HTR-8/SVneo (cell line): ENCODE measurements at places on chromosomes 6 and 20.

DNA sequence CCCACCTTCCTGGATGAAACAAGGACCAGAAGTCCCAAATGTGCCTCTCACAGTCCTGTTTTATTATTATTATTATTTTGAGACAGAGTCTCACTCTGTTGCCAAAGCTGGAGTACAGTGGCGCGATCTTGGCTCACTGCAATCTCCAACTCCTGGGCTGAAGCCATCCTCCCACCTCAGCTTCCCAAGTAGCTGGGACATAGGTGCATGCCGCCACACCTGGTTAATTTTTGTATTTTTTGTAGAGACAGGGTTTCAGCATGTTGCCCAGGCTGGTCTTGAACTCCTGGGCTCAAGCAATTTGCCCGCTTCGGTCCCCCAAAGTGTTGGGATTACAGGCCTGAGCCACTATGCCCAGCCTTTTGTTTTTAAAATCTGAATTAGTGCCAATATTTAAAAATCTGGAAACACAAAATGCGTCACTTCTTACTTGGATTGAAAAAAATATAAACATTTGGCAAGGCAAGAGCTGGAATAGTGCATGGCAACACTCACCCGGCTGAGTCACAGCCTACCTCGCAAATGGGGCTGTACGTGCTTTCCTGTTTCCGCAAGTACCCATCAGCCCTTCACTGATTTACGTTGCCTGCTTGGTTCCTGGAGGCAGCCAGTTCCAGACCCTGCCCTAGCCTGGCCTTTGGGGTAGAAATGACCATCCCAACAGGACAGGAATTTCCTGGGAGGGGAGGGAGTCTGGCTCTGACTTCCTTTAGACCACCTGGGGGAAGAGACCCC lies 6.3 kb downstream of the SDCBP2 start:
- DNase-seq = peak; percentile 56

DNA sequence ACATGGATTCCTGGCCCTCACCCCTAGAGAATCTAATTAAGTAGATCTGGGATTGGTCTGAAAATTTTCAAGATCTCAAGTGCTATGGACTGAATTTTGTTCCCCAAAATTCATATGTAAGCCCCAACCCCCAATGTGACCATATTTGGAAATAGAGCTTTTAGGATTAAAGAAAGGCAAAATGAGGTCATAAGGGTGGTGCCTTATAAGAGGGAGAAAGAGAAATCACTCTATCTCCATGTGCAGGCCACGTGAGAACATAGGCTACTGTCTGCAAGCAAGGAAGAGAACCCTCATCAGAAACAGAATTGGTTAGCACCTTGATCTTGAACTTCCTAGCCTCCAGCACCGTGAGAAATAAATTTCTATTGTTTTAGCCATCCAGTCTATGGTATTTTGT lies 8.5 kb upstream of the DSE start:
- no peak for DNase-seq

DNA sequence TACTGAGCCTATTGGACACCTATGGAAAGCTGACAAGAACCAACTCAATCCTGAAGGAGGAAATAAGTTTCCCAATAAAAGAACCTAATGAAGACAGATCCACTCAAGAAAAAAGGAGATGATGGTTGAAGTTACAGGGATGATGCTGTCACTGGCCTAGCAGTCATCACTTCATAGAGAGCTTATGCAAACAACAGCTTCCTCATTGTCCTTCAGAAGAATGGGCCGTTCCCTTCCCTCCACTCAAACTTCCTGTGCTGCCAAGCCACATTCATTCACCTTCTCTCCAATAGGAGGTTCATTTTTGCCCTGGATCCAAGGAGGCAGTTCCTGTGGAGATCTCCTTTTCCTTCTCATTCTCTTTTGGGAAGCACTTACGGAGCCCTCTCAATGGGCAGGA lies 13.8 kb upstream of the PM20D2 start:
- DNase-seq = no peak

GRCh38 chr6:126831461-126831860 lies 287.0 kb upstream of the RSPO3 start:
- DNase-seq = no peak

- DNase-seq = no peak
Observed at GRCh38 chr6:14118446-14118845, 874 bp downstream of the CD83 start.

GRCh38 chr20:11008444-11009033 lies 334.7 kb upstream of the JAG1 start:
- no peak for DNase-seq

DNA sequence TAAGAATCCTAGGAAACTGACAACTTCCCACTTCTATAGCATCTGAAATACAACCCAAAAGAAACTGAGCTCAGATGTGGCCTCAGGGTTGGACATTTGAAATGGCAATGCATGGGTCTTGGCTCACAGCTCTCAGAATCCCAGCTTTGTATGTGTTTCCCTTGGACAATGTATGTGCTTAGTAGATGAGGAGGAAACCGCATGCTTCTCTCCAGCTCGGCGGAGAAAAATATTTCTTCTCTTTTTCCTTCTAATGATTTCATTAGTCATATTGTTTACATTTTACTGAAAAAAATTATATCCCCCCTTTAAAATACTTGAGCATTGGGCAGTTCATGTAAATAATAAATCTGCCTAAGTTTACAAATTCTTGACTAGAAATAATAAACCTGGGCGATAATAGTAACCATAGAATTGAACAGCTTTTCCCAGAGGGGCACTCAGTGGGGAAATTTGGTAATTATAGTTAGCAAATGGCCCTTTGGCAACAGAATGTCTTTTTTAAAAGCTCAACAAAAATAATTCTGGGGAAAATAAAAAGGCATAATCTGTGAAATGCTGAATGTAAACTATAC lies 55.3 kb downstream of the PFDN4 start:
- no peak for DNase-seq

DNA sequence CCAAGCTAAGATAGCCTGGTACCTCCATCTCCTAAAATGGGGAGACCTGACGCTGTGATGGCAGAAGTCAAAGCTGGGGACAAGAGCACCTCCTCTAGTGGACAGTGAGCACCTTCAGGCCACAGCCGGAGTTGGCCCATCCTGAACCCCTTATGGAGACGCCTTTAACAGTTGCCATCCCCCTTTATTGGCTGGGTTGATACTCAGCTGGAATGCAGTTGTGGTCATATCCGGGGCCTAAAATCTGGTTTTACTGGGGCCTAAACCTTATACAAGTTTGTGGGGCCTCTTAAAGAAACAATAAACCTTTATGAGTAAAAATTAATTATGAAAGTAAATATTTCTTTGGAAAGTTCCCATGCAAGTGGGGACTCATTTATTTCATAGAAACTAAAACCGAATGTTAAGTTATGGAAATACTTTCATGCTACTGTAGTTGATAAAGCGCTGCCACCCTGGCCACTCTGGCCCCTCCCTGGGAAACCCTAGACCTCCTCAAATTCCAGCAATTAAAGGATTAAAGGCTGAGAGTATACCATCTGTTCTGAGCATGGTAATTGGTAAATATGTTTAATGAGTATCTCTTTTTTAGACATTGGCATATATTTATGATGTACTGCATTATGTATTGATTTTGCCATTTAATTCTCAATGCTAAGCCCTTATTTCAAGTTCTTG lies 95.1 kb upstream of the SASH1 start:
- DNase-seq = no peak

GRCh38 chr6:55997223-55997874 lies 122.0 kb upstream of the BMP5 start:
- DNase-seq = no peak

- no peak for DNase-seq
Observed at GRCh38 chr6:29909985-29910384, 32.3 kb upstream of the HLA-A start.

- peak; percentile 89 for DNase-seq
Observed at GRCh38 chr20:46040902-46041535, 12.0 kb downstream of the SLC12A5 start.

DNA sequence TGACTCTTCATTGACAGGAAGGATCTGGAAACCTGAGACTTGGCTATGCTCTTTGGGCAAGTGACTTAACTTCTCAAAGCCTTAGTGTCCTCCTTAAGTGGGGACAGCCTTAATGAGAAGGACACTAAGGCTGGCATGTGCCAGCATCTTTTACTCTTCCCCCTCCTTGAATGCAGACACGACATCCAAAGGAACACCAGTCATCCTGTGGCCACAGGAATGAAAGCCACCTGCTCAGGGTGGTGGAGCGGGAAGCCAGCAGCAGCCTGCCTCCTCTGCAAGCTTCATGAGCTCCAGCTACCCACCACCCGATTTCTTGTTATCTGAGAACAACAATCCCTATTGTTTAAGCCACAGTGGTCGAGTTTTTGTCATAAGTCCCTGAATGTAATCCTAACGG lies 44.5 kb downstream of the TMEM14B start:
- no peak for DNase-seq

- DNase-seq = no peak
Observed at GRCh38 chr6:113750151-113750855, 106.8 kb upstream of the MARCKS start.

GRCh38 chr6:31958412-31958740 lies 395 bp downstream of the NELFE start:
- DNase-seq = no peak

DNA sequence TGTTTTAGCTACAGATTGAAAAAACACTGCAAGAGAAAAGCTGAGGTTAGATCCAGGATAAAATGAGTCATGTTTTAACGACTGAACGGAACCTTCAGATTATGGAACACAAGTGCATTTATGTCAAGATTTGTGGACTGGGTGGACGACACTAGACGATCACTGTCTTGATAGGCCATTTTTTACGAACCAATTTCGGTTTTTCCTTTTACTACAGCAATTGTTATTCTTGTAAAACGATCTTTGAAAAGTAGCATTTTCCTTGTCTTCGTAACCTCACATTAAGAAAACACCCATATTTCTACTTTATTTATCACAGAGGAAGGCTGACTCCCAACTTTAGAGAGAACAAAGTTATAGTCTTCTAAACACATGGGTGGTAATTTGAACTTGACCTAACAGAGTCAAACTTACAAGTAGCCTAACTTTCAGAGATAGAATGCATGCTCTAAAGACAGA lies 294.2 kb upstream of the TCF21 start:
- no peak for DNase-seq

- no peak for DNase-seq
Observed at GRCh38 chr6:133890711-133891148, 1.8 kb downstream of the TCF21 start.

DNA sequence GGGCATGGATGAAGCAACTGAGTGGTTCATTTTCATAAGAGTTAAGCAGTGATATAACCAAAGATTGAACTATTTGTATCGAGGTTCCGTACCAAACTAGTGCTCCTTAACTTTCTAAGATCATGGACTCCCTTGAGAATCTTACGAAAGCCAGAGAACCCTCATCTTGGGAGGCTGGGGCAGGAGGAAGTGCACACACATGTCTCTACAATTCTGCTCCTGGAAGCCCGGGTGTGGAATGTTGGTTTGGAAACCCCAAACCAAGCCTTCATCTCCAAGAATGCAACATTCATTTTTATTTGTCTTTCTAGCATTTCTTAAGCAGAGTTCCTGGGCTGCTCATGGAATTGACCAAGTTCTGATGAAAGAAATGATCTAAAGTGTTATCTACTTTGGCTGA lies 250.5 kb upstream of the PRND start:
- DNase-seq = no peak

- no peak for DNase-seq
Observed at GRCh38 chr6:145714731-145715130, 20.6 kb downstream of the EPM2A start.

- DNase-seq = peak; percentile 81
Observed at GRCh38 chr6:36340618-36341454, 4.1 kb upstream of the BNIP5 start.

- no peak for DNase-seq
Observed at GRCh38 chr6:128240024-128240428, 280.4 kb downstream of the PTPRK start.

- peak; percentile 40 for DNase-seq
Observed at GRCh38 chr6:157449610-157450009, 68.6 kb downstream of the ZDHHC14 start.

- DNase-seq = no peak
Observed at GRCh38 chr6:93985953-93986352, 566.6 kb upstream of the EPHA7 start.

GRCh38 chr6:12890171-12890790 lies 173.7 kb downstream of the PHACTR1 start:
- DNase-seq = no peak

DNA sequence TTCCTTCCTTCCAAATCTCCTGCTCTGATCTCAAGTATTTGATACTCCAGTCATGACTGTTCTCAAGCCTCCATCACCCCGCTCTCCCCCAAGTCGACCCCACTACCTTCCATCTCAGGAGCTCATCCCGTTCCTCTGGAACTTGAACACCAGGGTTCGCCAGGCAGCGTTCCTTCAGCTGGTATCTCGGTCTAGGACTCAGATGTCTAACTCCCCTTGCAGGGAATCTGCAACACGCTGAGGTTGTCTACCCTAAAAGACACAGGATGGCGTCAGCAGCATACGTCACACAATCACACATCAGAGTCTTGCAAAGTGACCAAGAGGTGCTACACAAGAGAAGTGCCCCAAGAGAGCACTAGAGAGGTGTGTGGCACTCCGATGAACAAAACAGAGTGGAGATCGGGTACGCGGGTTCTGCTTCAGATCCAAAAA lies 706 bp downstream of the ZNF184 start:
- peak; percentile 62 for DNase-seq

- DNase-seq = no peak
Observed at GRCh38 chr6:109461733-109462526, 6.4 kb upstream of the MICAL1 start.

DNA sequence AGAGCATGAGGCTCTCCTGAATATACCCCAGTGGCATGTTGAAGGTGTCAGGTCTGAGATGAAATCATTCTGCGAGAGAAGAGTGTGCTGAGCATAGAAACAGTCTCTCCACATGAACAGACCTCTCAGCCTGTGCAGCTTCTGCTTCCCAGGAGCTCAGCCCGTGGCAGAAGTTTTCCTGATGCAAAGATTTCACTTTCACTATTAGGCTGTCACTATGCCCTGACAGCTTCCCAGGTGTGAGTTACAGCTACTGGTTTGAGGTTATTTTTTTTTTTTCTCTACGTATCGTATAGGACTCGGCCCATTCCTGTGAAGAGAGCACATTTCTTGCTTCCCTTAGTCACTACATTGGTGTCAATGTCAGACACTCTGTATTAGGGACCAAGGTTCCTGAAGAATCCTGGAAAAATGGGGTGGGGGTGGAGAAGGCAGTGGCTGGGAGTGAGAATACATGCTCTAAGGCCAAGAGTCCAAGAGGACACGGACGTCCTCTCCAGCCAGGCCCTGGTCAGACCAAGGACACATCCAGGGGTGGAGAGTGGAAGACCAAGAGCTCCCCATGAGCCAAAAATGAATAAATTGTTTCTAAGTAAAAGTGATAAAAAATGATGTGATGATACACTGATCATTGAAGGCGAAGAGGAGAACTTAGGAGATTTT lies 121.2 kb upstream of the AKAP12 start:
- DNase-seq = no peak
